ENCODE measurements at places on chromosomes 16 and 17.

- no peak for DNase-seq
Observed at GRCh38 chr16:15961060-15961511, 11.7 kb downstream of the ABCC1 start.

DNA sequence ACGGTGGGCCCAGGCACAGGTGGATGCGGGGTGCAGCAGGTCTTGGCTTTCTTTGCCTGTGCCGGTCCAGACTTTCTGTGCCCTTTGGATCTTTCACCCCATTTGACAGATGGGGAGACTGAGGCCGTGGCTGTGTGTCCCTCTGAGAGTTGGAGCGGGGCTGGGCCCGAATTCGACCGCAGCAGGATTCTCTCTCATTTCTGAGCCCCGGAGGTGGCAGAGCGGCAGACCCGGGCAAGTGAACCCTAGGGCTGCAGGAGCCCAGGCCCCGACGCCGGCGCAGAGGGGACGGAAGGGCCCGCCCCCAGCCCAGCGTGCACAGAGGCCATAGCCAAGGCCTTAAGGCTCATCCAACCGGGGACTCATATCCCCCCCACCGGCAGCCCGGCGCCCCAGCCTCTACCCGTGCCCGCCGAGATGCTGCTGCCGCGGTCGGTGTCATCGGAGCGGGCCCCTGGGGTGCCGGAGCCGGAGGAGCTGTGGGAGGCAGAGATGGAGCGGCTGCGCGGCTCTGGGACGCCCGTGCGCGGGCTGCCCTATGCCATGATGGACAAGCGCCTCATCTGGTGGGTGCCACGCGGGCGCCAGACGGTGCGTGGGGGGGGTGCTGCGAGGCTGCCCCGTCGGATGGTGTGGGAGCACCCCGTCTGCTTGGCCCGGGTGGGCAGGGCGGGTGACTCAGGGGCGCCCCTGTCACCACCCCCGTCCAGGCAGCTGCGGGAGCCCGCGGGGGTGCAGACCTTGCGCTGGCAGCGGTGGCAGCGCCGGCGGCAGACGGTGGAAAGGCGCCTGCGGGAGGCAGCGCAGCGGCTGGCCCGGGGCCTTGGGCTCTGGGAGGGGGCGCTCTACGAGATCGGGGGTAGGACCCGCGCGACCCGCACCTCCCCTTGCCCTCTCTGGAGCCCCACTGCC, 857 bp downstream of the TMC8 start:
- no peak for DNase-seq

DNA sequence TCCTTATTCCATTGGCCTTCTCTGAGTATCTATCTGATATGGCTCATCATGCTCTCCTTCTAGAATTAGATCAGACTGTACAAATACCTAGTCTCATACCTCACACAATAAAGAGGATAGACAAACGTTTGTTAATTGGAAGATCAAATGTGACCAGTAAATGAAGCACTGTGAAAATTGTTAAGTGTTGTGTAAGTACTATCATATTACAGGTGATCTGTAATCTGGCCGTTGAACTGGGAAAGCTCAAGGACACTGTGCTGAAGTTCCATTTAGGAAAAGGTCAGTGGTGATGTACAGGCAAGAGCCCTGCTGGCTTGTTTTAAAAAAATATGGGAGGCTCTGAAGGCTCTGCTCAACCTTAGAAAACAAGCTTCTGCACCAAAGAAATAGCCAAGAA, 38.5 kb upstream of the CORO6 start:
- no peak for DNase-seq

DNA sequence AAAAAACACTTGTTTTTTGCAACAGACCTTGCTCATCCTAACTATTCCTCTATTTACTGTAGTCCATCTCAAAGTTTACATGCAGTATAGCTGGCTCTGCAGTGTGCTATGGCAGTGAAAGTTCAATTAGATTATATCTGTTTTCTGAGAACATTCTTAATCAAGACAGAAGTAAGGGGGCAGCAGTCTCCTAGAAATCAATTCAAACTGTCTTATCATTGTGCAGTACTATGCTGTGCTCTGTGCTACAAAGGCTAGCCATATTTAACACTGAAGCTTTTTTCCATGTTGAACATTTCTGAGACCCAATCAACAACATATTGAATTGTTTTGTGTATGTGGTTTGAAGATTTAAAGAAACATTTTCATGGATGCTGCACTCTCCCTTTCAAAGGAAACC, 11.4 kb downstream of the NETO2 start:
- DNase-seq: peak; percentile 25

GRCh38 chr17:73690676-73691075, 46.4 kb upstream of the SDK2 start:
- no peak for DNase-seq

GRCh38 chr17:7844292-7845154, 10.3 kb upstream of the TMEM88 start:
- DNase-seq: peak; percentile 98

DNA sequence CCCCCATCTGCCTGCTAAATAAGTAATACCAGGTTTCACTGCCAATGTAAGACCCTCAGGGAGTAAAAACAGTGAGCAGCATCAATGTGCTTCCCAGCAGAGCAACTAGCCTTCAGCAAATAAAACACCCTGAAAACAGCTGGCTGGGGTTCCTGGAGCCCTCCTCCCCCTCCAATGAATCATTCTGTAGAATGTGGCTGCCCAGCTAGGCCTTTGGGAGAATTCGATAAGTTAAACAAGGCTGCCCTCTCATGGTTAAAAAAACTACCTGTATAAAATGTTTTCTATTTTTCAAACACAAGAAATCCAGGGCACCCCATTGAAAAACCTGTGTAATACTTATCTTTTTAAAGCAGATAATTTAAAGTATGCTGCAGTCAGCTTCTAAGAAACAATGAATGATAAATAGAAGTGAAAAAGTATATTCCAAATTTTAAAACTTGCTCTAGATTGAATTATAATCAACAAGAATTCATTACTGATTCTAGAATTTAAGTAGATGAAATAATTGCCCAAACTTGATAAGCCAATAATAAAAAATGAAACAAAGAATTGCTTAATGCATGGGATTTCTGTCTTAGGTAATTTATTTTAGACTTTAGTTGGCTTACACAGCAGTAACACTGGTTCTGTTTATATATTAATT, 9.4 kb upstream of the TOM1L1 start:
- DNase-seq: peak; percentile 86

GRCh38 chr17:62713086-62713881, 85.8 kb downstream of the MRC2 start:
- DNase-seq: no peak

DNA sequence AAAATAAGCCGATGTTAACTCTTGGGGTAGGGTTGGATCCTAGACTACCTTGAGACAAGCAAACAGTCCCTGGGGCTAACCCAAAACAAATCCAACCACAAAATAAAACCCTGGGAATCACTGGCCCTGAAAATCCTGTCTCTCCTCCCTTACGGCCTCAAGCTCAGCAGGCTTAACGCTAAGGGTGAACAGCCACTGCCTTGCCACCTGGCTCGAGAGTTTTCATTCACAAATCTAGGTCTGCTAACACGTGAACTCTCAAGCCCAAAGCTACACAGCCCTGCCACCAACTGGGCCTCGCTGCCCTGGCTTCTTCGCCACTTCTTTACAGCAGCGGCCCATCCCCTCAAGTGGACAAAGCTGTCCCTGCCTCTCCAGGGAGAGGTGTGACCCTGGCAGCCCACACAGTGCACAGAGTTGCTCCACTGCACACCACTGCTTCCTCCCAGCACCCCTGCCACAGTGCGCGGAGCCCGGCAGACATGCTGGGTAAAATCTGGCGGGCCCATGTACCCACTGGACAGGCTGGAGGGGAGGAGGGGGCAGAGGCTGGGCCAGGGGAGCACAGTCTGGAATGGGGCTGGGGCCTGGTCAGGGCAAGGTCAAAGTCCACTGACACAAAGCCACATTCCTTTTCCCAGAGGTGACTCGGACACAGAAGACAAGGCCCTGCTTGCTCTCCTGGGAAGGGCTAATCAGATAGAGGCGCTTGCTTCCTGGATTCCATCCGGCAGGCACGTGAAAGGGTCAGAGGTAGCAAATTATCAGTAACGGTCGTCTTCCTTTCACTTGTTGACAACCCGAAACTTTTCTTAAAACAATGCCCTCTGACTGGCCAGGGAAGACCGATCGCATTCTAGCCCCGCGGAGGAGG, 996 bp downstream of the PCYT2 start:
- peak; percentile 53 for DNase-seq

GRCh38 chr17:39863244-39863917, 731 bp downstream of the IKZF3 start:
- DNase-seq: no peak

DNA sequence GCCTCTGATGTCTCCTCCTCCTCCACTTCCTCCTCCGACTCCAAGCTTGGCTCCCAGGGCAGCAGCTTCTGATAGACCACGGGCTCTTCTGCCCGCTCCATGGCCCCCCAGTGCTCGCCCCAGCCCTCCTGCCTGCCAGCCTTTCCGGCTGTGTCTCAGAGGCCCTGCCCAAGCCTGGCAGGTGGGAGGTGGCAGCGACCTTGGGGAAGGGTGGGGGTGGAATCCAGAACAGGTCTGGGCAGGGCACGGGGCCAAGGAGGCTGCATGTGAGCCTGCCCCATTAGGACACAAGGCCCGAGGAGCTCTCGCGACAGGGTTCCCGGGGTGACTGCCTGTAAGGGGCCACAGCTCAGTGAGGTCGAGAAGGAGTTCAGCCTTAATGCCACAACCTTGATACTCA, at the start of gene GGT6:
Gene GGT6 (minus strand): TSS at position 157 of the 400 bp plus-strand sequence. CDS start 56 bp downstream, at position 101.
- DNase-seq: no peak

DNA sequence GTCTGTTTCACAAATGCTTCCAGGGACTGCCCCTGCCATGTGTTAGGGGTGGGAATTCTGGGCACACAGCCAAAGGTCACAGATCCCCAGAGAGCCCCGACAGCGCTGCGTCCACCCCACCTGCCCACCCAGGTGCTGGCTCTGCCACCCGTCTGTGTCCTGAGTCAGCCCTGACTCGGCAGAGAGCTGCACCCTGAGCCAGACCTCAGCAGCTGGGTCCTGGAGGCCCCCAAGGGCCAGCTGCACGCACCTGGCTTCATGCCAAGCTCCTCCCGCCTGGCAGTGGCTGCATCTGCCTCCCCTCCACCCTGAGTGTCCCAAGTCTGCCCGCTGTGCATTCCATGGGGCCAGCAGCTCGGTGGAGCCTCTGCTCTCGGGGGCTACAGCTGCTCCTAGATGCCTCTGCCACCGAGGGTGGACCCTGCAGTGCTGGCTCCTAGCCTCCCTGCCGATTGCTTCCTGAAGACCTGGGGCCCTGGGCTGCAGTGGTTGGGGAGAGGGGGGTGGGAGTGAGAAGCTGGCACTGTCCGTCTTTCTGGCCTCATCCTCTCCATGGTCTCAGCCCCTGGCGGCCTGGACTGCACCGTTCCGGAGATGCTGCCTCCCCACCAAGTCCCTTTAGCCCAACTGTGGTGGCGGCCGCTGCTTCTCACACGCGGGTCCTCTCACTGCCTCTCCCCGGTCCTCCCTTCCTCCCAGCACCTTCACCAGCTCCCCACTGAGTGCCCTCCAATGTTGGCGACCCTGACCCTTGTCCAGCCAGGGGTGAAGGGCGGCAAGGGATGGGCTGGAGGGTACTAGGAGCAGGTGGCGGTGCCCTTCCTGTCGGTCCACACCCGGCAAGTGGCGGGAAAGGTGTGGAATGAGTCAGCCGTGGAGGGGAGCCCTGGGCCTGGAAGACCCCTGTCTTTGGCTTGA, 3.0 kb downstream of the SECTM1 start:
- DNase-seq: peak; percentile 58

DNA sequence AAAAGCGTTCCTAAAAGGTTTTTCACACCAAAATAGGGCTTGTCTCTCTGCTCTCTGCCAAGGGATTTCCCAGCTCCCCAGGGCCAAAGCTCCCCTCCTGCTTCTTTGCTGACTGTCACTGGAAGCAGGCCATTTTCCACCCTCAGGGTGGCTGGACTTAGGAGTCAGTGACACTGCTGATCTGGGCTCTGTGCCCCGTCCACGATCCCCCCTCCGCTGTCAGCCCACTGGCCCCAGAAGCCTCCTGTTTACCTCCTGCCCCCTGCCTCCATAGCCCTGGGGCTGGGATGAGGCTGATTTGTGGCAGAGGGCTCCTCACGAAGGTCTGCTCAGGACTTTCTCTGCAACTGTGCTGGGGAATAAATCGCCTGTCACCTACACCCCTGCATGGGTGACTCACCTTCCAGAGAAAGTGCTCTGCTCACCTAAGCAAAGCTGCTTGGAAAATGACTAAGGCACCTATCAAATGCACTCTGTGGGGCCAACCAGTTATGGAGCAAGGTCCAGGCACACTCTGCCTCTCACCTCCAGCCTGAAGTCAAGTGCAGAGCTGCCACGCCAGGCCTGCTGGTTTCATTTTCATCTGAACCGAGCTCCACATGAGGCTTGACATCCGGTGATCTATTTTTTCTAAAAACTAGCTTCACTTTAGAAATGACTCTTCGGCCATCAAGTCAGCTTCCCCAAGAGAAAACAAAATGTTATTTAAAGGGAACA, 4.9 kb downstream of the MAP3K14 start:
- peak; percentile 82 for DNase-seq

DNA sequence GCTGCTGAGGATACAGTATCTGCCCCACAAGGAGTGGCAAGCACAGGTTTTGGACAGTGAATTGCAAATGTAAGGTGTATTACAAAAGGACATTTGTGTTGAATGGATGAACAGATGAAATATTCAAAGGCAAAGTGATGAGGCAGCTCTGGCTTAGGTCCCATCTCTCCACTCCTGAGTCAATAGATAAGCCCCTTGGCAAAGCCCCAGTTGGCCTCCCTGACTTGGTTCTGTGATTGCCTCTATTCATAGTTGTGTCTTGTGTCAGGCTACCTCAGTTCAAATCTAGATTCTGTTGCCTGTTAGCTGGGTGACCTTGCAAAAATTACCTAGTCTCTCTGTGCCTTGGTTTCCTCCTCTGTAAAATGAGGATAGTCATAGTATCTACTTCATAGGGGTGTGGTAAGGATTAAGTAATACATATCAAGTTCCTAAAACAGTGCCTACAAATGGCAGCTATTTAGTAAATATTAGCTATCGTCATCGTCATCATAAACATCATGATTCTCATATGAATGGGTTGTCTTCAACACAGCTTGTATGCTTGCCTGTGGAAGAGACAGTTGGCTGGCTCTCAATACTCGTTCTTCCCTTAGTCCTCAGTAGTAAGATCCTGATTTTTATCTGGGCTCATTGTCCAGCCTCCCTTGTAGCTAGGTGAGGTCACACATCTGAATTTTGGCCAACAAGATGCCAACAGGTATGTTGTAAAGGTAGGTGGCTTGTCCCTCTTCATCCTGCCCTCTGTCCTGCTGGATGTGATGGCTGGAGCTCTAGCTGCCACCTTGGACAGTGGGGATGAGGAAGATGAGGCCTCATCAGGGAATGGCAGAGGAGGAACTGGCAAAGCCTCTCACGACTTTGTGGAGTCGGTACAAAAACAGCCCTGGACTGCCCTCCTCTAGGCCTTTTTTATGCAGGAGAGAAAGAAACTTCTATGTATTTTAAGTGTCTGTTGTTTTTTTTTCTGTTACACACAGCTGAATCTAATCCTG, 2.1 kb upstream of the MFAP4 start:
- no peak for DNase-seq

GRCh38 chr16:87881324-87882200, 12.3 kb upstream of the SLC7A5 start:
- DNase-seq: no peak

Data from ELR (cell line).